ENCODE measurements at places on chromosomes 7 and 10.

- DNase-seq, result no peak
- H3K27me3 ChIP-seq, result peaks cover 41% of the 10 kb centered on the region
- no peak overlapping the region for H3K4me3 ChIP-seq
These were observed 77.7 kb downstream of the TFEC start for GRCh38 chr7:115952832-115953231.

GRCh38 chr7:151806204-151806603 is 70.7 kb downstream of the PRKAG2 start:
- no peaks in the 10 kb centered on the region for H3K27me3 ChIP-seq
- H3K36me3 ChIP-seq, result no peaks in the 10 kb centered on the region
- DNase-seq, result no peak
- no peak overlapping the region for H3K4me3 ChIP-seq

GRCh38 chr7:36650766-36651312 is 73.5 kb downstream of the AOAH start:
- H3K36me3 ChIP-seq, result peaks cover 5% of the 10 kb centered on the region
- peak overlapping the region; percentile 73 for H3K27ac ChIP-seq
- no peaks in the 10 kb centered on the region for H3K27me3 ChIP-seq
- peaks cover 31% of the 10 kb centered on the region for H3K4me1 ChIP-seq

GRCh38 chr7:30682212-30683083 is at the start of gene CRHR2:
CRHR2 (minus strand) TSS chr7:30682456; CDS start chr7:30682280, 176 bp downstream.
- no peaks in the 10 kb centered on the region for H3K36me3 ChIP-seq
- no peak within 1 kb of the TSS for H3K27ac ChIP-seq
- H3K4me3 ChIP-seq, result no peak within 1 kb of the TSS
- no peaks in the 10 kb centered on the region for H3K4me1 ChIP-seq

- DNase-seq, result no peak
- H3K4me3 ChIP-seq, result no peak overlapping the region
- H3K27ac ChIP-seq, result no peak overlapping the region
- H3K27me3 ChIP-seq, result no peaks in the 10 kb centered on the region
- no peaks in the 10 kb centered on the region for H3K4me1 ChIP-seq
These were observed 12.9 kb upstream of the TAX1BP1 start for GRCh38 chr7:27727058-27727457.

DNA sequence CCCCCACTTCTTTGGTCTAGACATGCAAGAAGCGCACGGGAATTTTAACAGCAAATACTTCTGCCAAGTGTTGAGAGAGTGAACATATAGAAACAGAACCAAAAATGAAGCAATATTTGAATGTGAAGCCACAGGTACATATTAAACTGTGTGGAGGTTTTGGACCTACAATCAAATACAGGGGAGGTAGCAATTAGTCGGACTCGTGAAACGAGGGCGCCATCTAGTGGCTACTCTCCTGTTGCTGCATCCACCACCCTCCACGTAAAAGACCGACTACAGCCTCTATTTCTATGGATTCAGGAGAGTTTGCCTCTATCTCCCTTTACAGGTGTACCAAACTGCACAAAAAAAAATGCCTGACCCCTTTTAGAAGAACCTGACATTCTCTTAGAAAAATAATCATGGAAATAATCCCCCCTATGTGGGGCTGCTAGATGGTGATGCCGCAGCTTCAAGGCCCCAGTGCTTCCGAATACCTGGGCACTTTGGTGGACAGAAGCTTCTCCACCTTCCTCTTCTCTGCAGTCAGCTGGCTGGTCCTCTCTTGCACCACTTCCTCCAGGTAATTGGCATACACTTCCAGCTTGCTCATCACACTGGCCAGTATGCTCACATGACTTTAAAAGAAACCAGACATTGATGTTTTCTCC is 31.7 kb downstream of the TECTB start:
- peak; percentile 83 for DNase-seq
- no peaks in the 10 kb centered on the region for H3K36me3 ChIP-seq
- no peak overlapping the region for H3K4me3 ChIP-seq
- no peaks in the 10 kb centered on the region for H3K27me3 ChIP-seq
- no peaks in the 10 kb centered on the region for H3K4me1 ChIP-seq

DNA sequence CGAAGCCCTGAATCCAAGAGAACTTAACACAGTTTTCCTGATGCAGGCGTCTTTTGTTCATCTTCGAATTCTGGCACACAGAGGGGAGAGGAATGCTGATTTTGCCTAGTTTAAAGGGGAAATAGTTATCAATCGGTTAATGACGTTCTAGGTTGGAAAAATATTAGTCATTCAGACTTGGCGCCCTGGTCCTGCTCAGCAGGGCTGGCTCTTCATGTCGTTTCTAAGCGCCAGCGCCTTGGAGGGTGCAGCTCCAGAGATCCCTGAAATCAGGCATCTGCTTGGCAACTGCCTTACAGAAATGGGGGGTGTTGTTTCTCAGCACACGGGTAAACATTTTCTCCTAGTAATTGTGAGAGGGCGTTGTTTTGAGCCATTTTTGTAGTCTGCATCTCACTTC is 1.3 kb upstream of the PRTFDC1 start:
- no peak overlapping the region for H3K27ac ChIP-seq
- no peak overlapping the region for H3K4me3 ChIP-seq
- no peak for DNase-seq
- peaks cover 11% of the 10 kb centered on the region for H3K4me1 ChIP-seq

- H3K27me3 ChIP-seq, result peaks cover 67% of the 10 kb centered on the region
- no peaks in the 10 kb centered on the region for H3K36me3 ChIP-seq
- no peak overlapping the region for H3K27ac ChIP-seq
- H3K4me1 ChIP-seq, result no peaks in the 10 kb centered on the region
- no peak overlapping the region for H3K4me3 ChIP-seq
- no peak for DNase-seq
These were observed 320.1 kb upstream of the NFE2L3 start for GRCh38 chr7:25831831-25832411.

- no peaks in the 10 kb centered on the region for H3K4me1 ChIP-seq
- H3K4me3 ChIP-seq, result no peak overlapping the region
- H3K27me3 ChIP-seq, result no peaks in the 10 kb centered on the region
- H3K27ac ChIP-seq, result no peak overlapping the region
These were observed 196.7 kb downstream of the SEMA3E start for GRCh38 chr7:83452256-83452655.

GRCh38 chr10:31034098-31034909 is 2.6 kb upstream of the ZNF438 start:
- peaks cover 23% of the 10 kb centered on the region for H3K4me1 ChIP-seq
- peaks cover 6% of the 10 kb centered on the region for H3K36me3 ChIP-seq
- H3K27ac ChIP-seq, result peak overlapping the region; percentile 59
- peak overlapping the region; percentile 13 for H3K4me3 ChIP-seq

- H3K27ac ChIP-seq, result no peak overlapping the region
- H3K36me3 ChIP-seq, result no peaks in the 10 kb centered on the region
- no peaks in the 10 kb centered on the region for H3K4me1 ChIP-seq
These were observed 380.5 kb upstream of the AUTS2 start for GRCh38 chr7:69217516-69218350.

DNA sequence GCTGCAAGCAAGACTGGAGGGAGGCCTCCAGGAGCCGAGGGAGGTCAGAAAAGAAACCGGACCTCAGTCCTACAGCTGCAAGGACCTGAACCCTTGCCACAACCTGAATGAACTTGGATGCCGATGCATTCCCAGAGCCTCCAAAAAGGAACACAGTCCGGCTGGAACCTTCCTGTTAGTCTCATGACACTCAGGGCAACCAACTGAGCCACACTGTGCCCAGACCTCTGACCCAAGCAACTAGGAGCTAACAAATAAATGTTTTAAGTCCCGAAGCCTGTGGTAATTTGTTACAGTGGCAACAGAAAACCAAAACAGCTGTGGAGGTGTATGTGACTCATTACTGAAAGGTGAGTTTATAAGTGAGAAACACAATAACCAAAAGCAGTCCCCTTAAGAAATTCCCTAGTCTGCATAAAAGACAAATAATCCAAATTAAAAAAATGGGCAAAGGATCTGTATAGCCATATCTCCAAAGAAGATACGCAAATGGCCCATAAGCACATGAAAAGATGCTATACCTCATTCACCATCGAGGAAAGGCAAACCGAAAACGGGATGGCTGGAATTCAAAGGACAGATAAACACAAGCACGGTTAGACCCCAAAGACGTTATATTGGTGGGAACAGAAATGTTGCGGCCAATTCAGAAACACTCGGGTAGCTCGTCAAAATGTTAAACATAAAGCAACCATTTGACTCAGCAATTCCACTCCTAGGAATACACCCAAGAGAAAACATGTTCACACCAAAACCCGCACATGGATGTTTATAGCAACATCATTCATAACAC is 24.8 kb downstream of the GNA12 start:
- H3K27me3 ChIP-seq, result no peaks in the 10 kb centered on the region
- H3K4me1 ChIP-seq, result peaks cover 33% of the 10 kb centered on the region
- no peak overlapping the region for H3K4me3 ChIP-seq
- DNase-seq, result no peak

DNA sequence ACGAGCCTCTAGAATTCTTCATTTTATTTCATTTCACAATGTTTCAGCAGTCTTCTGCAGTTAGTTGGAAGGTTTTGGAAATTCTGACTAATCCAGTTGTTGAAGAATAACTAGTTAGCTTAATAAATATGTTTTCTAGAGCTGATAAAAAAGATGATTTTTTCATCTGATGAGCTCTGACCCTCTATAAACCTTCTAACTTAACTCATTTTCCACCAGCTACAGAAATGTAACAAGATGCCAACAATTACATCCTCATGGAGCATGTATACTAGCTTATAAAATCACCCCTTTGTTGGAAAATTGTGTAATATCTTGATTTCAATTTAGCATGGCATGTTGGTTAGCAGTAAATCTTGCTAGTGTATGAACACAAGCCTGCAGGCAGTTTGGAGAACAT is 33.1 kb downstream of the KAT6B start:
- H3K4me1 ChIP-seq, result no peaks in the 10 kb centered on the region
- peaks cover 9% of the 10 kb centered on the region for H3K36me3 ChIP-seq
- H3K4me3 ChIP-seq, result no peak overlapping the region
- no peak overlapping the region for H3K27ac ChIP-seq

DNA sequence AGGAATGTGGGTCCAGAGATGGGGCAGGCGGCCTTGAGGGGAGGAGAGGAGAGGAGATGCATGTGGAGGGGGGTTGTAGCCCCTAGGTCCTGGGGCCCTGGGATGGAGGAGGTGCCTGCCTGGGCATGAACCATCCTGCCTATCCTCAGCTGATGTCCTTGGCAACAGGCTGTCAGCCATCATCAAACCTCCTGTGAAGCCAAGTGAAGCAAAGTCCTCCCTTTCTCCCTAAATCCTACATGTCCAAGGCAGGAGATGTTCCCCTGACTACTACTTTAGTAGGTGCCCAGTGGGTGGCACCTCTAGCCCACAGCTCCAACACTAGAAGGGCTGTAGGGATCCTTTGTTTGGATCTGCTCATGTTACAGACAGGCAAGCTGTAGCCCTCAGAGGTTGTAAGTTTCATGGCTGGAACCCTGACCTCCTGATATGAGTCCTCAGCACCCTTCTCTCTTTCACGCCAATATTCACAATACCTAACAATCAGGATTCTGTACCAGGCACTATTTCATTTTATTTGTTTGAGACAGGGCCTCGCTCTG is 66.6 kb upstream of the SYPL1 start:
- DNase-seq, result peak; percentile 79
- peaks cover 11% of the 10 kb centered on the region for H3K27me3 ChIP-seq
- H3K4me1 ChIP-seq, result peaks cover 16% of the 10 kb centered on the region
- no peak overlapping the region for H3K27ac ChIP-seq
- no peak overlapping the region for H3K4me3 ChIP-seq
- no peaks in the 10 kb centered on the region for H3K36me3 ChIP-seq

DNA sequence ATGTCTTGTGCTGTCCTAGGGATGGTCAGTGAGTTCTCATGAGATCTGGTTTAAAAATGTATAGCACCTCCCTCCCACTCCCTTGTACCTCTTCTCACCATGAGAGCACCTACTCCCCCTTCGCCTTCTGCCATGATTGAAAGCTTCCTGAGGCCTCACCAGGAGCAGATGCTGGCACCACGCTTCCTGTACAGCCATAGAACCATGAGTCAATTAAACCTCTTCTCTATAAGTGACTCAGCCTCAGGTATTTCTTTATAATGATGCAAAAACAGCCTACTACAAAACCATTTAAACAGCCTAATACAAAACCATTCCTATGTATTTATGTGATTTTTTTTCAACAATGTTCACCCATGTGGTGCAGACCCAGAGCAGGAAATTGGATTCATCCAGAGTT is 32.0 kb downstream of the KDM7A start:
- DNase-seq, result no peak
- H3K4me1 ChIP-seq, result no peaks in the 10 kb centered on the region
- H3K27ac ChIP-seq, result no peak overlapping the region
- H3K4me3 ChIP-seq, result no peak overlapping the region

All from MCF 10A (cell line).